M059J (cell line): ENCODE measurements at places on chromosomes 12 and 14. TPM values are rescaled to one million over a fixed set of nuclear protein-coding genes. Genes with fewer than 3 reads are reported as not detected.
A peak's percentile ranks its signal among the peaks of the same experiment; 100 is the strongest.

The TPH2 gene
- not detected in 2 replicates for total RNA-seq

GRCh38 chr14:93535537-93535936 lies 104.8 kb downstream of the UNC79 start:
- DNase-seq, result no peak

DNA sequence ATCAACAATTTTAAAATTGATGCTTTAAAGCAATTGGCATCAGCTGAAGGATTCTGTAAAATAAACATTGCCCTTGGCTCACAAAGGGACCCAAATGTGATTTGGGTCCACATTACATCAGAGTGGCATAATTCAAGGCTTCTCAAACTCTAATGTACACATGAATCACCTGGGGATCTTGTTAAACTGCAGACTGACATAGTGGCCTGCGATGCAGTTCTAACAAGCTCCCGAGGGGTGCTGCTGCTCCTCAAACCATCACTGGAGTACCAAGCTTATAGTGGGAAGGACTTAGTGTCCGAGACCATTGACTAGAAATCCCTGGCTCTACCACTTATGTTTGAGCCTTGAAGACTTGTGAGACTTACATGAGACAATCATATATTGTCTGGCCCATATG lies 31.8 kb upstream of the DNM1L start:
- no peak for DNase-seq

The CD163L1 gene
- 5.8 and 9.7 TPM in 2 replicates for total RNA-seq

The TMEM30B gene
- not detected in 2 replicates for total RNA-seq

The SYNDIG1L gene
- not detected in 2 replicates for total RNA-seq

The RAD9B gene
- total RNA-seq, result 0.47 and 1.1 TPM in 2 replicates

The MAP1LC3B2 gene
- 0.67 TPM in 1 of 2 replicates, not detected in the other for total RNA-seq

DNA sequence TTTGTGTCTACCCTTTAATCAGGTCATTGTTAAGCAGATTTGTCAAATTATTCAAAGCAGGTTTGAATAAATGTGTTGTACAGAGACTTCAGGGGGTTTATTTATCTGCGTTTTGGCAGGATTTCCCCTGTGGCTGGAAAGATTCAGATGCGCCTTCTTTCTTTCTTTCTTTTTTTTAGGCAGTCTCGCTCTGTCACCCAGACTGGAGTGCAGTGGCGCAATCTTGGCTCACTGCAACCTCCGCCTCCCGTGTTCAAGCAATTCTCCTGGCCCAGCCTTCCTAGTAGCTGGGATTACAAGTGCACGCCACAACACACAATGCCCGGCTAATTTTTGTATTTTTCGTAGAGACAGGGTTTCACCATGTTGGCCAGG lies 6.3 kb upstream of the NANOGNB start:
- DNase-seq, result no peak

DNA sequence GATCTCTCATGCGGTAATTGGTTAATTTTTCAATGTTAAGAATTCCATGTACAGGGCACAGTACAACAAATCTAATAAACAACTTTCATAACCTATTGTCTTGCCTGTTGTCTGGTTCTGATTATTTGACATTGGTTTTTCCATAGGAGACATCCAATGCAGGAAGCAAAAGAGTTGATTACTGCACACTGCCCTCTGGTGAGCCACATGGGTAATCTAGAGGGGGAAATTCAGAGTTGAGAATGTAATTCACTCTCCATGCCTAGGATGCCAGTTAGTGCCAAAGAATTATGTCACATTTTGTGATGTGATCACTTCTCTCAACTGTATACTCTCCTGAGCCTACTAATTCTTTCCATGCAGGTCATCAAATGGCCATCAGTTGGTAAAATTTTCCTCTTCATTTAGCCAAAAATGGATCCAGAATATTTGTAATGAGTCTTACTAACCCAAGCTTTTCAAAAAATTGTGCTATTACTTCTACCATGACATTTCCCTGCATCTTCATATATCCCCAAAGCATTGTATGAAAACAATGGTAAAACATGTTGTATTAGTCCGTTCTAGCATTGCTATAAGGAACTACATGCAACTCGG lies 17.7 kb upstream of the CCDC91 start:
- DNase-seq, result peak; percentile 73

GRCh38 chr12:107029081-107029480 lies 42.1 kb upstream of the MTERF2 start:
- no peak for DNase-seq

The EIF2S3B gene
- 0.64 and 1.1 TPM in 2 replicates for total RNA-seq

GRCh38 chr14:33165144-33165925 lies 226.7 kb downstream of the NPAS3 start:
- peak; percentile 88 for DNase-seq
